Cardiac septum (tissue), 1 donor: ENCODE measurements at places on chromosomes 12 and 14.

DNA sequence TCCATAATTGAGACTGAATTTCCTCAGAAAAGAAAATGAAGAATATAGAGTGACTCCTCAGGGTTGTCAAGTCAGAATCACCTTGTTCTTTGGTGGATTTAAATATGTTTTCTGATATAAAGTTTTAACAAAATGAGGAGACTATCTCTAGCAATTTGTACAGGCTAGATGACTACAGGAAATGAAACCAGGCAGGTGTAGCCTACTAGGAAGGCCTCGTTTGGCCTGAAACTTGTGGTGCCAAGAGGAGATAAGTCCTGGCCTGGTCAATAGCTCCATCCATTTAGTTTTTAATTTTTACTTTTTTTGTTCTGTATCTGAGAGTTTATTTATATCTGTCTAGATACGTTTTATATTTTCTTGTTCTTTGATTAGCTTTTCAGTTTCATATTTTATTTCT lies 41.5 kb downstream of the SNAPC1 start:
- no peak for DNase-seq

- DNase-seq = no peak
Measured at GRCh38 chr12:58932806-58933681, 12.7 kb upstream of the LRIG3 start.

DNA sequence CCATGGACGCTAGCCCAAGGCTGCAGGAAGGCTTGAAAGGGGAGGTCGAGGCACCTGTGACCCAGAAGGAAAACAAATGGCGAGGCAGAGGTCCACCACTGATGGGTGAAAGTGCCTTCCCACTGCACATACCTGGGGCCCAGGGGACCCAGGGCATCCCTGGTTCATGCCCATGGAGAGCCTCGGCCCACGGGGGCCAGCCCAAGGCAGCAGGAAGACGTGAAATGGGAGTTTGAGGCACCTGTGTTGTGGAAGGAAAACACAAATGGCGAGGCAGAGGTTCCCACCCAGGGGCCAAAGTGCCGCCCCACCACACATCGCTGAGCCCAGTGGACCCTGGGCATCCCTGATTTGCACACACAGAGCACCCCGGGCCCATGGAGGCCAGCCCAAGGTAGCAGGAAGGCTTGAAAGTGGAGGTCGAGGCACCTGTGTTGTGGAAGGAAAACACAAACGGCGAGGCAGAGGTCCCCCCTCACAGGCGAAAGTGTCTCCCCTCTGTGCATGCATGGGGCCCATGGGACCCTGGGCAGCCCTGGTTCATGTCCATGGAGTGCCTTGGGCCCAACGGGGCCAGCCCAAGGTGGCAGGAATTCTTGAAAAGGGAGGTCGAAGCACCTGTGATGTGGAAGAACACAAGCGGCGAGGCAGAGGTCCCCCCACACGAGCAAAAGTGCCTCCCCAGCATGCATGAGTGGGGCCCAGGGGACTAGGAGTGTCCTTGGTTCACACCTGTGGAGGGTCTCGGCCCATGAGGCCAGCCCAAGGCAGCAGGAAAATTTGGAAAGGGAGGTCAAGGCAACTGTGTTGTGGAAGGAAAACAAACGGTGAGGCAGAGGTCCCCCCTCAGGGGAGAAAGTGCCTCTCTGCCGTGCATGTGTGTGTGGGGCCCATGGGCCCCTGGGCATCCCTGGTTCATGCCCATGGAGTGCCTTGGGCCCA lies 383.3 kb downstream of the ALG10 start:
- DNase-seq = peak; percentile 66

DNA sequence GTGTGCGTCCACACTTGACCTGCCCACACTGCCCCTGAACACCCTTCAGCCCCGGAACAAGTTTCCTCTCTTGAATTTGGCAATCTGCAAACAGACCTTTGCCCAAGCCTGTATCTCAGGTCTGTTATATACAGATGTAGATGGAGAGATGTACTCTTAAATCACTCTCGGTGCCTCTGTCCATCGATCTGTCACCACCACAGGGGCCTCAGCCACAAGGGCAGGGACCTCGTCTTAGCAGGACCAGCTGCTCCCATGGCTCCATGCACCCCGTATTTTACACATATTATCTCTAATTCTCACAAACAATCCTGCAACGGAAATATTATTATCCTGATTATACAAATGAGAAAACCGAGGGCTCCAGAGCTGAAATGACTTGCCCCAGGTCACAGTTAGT lies 313.4 kb downstream of the BCL11B start:
- no peak for DNase-seq

DNA sequence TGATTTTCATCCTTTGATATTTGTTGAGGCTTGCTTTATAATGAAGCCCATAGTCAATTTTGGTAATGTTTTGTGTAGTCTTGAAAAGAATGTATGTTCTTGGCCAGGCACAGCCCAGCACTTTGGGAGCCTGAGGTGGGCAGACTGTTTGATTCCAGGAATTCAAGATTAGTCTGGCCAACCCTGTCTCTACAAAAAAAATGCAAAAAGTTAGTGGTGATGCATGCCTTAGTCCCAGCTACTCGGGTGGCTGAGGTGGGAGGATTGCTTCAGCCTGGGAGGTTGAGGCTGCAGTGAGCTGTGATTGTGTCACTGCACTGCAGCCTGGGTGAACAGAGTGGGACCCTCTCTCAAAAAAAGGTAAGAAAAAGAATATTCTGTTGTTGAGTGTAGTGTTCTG lies 10.8 kb downstream of the ETNK1 start:
- no peak for DNase-seq

GRCh38 chr14:69658664-69659261 lies 47.4 kb downstream of the SUSD6 start:
- no peak for DNase-seq

GRCh38 chr14:23121361-23121771 lies 2.3 kb upstream of the CEBPE start:
- no peak for DNase-seq

DNA sequence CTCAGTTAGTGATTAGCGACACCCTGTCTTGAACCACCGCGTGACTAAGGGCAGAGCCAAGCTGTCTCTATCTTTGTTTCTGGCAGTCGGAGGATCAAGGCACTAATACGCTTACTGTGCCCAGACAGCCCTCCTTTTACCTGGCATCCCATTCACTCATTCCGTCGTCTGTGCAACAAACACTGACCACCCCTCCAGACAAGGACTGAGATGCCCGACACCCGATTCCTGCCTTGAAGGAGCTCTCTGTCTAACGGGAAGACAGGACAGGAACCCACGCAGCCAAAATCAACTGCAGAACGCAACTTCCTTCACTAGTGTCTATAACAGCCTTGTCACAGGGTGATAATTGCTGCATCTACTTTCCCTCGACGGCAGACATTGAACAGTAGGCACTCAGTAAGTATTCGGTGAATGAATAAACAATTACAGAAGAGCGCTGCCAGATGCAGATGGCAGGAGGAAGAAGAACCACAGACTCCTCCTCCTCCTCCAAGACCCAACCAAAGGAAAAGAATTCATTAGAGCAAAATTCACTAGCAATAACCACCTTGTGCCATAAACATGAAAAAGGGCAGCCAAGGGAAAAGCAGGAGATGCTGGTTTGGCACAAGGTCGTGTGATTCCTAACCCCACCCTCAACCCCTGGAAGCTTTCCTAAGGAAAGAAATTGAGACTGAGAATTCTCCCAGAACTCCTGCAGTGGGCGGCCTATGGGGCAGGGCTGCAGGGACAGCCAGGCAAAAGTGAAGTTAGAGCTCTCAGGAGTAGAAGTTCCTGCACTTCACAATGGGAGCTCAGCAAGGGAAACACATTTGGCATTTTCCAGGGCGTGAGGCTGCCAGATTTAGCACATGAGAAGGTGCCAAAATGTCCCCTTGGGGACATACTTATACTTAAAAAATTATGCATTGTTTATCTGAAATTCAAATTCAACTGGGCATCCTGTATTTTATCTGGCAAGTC lies 186.6 kb upstream of the DIO3 start:
- no peak for DNase-seq

- no peak for DNase-seq
Measured at GRCh38 chr12:67025543-67026114, 243.5 kb upstream of the CAND1 start.

- no peak for DNase-seq
Measured at GRCh38 chr12:131363393-131363792, 347.5 kb upstream of the SFSWAP start.

GRCh38 chr12:54958048-54958658 lies 26.4 kb downstream of the TESPA1 start:
- no peak for DNase-seq

DNA sequence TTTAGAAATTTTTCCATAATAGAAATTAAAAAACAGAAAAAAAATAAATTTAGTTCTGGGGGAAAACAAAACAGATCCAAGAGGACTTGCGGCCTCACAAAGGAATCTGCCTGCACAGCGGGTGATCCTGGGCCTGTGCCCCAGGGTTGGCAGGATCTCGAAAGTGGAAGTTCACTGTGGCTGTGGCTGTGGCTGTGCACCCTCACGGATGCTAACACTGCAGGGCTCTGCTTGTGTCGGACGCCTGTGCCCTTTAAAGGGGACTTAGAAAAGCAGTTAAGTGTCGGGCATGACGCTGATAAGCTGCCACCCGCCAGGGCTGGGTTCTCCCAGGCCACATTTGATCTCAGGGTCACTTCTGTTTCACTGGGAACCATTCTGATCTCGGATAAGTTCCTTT lies 209.1 kb downstream of the TTC7B start:
- no peak for DNase-seq

- DNase-seq = no peak
Measured at GRCh38 chr14:32405856-32406255, 76.8 kb downstream of the AKAP6 start.

GRCh38 chr12:123096741-123097140 lies 54.1 kb downstream of the PITPNM2 start:
- no peak for DNase-seq

- DNase-seq = no peak
Measured at GRCh38 chr14:93528884-93529558, 98.3 kb downstream of the UNC79 start.

DNA sequence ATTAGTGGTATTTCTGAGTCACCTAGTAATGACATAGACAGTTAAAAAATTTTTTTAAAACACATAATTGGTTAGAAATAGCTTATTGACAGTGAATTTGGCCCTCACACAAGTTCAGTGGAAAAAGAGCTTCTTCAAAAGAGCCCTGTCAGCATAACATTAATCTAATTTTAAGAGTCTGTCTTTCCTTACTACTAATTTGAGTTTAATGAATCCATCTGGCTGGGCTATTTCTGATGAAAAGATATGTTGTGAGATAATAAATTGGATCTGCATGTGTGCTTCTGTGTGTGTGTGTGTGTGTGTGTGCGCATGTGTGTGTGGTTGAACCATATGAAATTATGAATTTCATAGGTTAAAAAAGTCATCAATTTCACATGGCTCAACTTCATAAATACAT lies 1045.2 kb downstream of the FLRT2 start:
- DNase-seq = no peak
